Mesothelial cell of epicardium (in vitro differentiated cells): ENCODE measurements at places on chromosomes 16 and 17. TPM values are rescaled to one million over a fixed set of nuclear protein-coding genes. Genes with fewer than 3 reads are reported as not detected.

- H3K27ac ChIP-seq = peak overlapping the region; percentile 98
- peak; percentile 55 for DNase-seq
- H3K36me3 ChIP-seq = no peaks in the 10 kb centered on the region
- H3K27me3 ChIP-seq = no peaks in the 10 kb centered on the region
- H3K4me3 ChIP-seq = peak overlapping the region; percentile 44
Observed at GRCh38 chr17:81328978-81329926, 34.1 kb upstream of the SLC38A10 start.

DNA sequence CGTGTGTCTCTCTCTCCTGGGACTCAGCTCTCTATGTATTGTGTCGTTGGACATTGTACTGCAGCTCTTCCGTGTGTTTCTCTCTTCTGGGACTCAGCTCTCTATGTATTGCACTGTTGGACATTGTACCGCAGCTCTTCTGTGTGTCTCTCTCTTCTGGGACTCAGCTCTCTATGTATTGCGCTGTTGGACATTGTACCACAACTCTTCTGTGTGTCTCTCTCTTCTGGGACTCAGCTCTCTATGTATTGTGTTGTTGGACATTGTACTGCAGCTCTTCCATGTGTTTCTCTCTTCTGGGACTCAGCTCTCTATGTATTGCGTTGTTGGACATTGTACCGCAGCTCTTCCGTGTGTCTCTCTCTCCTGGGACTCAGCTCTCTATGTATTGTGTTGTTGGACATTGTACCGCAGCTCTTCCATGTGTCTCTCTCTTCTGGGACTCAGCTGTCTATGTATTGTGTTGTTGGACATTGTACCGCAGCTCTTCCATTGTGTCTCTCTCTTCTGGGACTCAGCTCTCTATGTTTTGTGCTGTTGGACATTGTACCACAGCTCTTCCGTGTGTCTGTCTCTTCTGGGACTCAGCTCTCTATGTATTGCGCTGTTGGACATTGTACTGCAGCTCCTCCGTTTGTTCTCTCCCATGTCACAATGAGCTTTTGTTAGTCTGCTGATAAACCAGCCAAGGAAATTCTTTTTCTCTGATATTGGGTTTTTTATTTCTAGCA is 84.8 kb downstream of the RPTOR start:
- no peaks in the 10 kb centered on the region for H3K27me3 ChIP-seq
- peaks cover 10% of the 10 kb centered on the region for H3K36me3 ChIP-seq
- H3K27ac ChIP-seq = no peak overlapping the region
- peaks cover 6% of the 10 kb centered on the region for H3K4me1 ChIP-seq
- no peak overlapping the region for H3K4me3 ChIP-seq

DNA sequence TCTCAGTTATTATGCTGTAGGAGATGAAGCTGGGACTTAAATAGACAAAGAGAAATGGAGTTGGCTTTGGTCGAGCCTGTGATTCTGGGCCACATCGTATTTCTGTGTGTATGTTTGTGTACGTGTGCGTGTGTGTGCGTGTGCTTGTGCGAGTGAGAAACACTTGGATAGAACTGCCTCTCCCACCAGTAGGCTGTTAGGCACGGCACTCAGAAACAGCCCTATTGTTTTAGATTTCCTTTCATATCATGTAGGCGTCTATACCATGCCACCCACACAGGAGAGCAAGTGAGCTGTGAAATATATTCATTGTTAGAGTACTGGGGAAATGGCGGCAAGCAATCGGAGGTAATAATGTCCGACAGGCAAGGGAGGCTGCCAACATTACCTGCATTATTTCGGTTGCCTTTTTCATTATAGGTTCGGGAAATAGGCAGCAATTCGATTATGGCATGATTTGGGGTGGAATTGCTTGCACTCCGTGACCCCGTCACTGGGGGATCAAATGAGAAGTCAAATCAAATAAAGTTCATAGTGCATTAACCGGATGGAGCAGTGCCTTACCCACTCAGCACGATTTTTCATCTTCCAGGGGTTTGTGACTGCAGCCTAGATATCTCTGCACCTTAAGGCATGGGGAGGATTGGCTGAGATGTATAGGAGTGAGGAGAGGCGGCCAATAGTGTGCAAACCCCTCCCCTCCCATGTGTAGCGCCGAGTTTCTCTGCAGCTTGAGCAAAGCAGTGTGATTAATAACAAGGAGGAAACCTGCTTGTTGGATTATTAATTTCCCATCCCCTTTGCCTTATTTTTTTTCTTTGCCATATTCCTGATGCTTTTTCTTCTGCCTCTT is 89.6 kb downstream of the RBFOX1 start:
- no peak overlapping the region for H3K4me3 ChIP-seq
- H3K27me3 ChIP-seq = peaks cover 31% of the 10 kb centered on the region
- H3K36me3 ChIP-seq = no peaks in the 10 kb centered on the region

DNA sequence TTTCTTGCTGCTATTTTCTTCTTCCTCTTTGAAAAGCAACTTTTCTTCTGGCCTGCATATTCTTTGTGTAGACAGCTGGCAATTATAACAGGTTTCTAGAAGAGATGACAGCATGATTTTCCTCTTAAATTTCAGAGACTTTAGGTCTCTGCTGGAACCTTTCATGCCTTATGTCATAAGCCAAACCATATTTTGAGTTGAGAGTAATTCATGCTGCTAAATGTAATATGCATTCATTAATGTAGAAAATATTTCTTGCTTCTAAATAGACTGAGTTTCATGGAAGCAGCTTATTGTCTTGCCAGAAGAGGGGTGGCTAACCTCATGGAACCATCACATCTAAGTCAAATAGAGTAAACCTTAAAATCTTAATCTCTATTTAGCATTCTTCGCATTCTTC is 25.9 kb upstream of the ABCA9 start:
- no peaks in the 10 kb centered on the region for H3K4me1 ChIP-seq
- H3K27me3 ChIP-seq = peaks cover 24% of the 10 kb centered on the region
- no peaks in the 10 kb centered on the region for H3K36me3 ChIP-seq
- no peak overlapping the region for H3K27ac ChIP-seq
- no peak overlapping the region for H3K4me3 ChIP-seq
- no peak for DNase-seq

DNA sequence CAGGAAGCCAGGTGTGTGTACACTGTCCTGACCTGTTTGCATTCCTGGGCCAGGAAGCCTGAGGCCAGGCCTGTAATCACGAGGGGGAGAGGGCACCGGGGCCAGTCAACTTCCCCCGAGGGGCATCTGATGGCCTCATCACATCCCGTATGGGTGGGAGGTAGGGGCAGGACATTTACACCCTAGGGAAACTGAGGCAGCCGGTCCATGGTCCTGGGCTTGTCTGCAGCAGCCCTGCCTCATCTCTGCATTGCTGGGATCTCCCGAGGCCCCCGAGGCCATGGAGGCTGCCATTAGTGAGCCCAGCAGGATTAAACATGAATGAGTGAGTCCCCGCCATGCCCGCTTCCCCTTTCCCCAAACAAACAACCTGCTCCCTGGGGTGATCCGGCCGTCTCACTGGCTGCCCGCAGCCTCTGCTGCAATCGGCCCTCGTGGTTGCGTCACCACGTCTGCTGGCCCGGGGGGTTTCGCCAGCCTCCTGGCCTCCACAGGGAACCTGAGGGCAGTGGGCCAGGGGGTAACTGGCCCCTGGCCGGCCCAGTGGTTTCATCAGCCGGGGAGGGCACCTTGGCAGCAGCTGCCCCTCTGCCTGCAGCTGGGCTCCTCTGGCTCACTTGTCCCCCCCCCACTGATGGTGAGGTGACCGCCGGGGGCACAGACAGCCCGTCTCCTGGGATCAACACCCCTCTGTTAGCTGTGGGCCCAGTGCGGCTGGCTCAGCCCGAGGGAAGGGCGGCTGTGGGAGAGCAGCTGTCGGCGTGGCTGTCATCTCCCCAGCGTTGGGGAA is 88.3 kb upstream of the GSE1 start:
- no peak overlapping the region for H3K27ac ChIP-seq
- no peaks in the 10 kb centered on the region for H3K27me3 ChIP-seq
- DNase-seq = no peak
- peaks cover 65% of the 10 kb centered on the region for H3K4me1 ChIP-seq
- H3K36me3 ChIP-seq = peaks cover under 1% of the 10 kb centered on the region

GRCh38 chr16:8623634-8624033 is 2.1 kb downstream of the METTL22 start:
- peaks cover 8% of the 10 kb centered on the region for H3K4me1 ChIP-seq
- peaks cover 4% of the 10 kb centered on the region for H3K27me3 ChIP-seq
- H3K27ac ChIP-seq = no peak overlapping the region
- H3K36me3 ChIP-seq = peaks cover 25% of the 10 kb centered on the region
- no peak overlapping the region for H3K4me3 ChIP-seq

Gene PABPN1L
- total RNA-seq = 0.22 to 0.41 TPM (median 0.40 TPM) in 3 replicates

Gene JUP
- 202 to 207 TPM (median 205 TPM) in 3 replicates for total RNA-seq
